Stimulated activated CD4-positive, alpha-beta T cell treated with anti-CD3 and anti-CD28 coated beads, Interleukin-1b, Interleukin-23, amount 100 ng/mL, for 1 hour (primary cell): ENCODE measurements at places on chromosomes 3 and 15.

GRCh38 chr15:60460931-60461330 lies 18.0 kb downstream of the ICE2 start:
- no peak for DNase-seq

- DNase-seq: no peak
These were observed 75.6 kb downstream of the RAD18 start for GRCh38 chr3:8887435-8888300.

DNA sequence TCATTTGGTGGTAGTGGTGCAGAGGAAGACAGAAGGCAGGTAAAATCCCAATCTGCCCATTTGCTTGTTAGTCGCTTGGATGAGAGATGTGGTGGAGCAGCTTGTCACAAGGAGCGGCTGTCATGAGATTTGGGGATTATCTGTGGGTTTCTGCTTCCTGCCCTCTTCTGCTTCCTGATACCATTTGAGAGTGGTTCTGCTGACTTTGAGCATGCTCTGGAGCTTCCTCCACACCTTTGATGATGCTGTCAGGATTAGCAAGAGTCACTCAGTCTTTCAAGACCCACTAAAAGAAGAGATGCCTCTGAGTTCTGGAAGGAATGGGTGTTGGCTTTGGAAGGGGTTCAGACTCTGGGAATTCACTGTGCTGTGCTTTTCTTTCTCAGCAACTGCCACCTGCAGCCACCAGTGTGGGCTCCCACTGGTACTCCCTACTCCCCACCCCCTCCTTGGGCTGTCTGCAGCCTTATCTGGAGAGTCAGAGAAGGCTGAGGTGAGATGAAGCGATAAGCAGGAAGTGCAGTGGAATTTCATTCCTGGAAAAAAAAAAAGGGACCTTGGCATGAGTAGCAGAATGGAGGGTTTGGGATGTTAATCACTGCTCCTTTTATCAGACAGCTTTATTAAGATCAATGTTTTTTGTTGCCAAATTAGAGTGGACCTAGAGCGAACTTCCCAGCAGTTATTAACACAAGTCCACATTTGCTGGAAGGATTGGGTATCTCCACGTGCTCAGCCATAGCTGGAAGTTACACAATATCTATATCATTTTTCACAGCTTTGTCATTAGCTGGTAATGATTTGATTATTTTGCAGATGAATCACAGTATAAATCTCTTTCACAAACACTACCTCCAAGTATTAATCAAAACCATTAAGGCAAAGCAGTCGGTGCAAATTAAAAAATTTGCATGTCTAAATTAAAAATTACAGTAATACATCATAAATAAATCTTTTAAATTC lies 233.0 kb upstream of the SATB1 start:
- no peak for DNase-seq

DNA sequence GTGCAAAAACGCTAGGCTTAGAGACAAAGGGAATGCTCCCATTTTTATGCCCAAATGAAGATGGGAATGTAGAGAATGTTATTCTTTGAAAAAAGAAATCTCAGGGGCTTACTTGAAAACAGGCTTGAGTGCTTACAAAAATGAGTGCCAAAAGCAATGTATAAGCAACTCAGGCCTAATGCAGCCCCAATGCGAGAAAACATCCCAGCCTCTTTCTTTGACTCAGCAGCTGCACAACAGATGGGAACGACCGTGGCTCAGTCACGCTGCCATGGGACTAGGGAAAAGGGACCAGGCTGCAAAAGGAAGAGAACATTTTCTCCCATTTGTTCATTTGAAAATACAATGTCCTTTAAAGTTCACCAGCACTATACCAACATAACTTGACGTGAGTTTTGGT lies 246.4 kb upstream of the LRIG1 start:
- no peak for DNase-seq

DNA sequence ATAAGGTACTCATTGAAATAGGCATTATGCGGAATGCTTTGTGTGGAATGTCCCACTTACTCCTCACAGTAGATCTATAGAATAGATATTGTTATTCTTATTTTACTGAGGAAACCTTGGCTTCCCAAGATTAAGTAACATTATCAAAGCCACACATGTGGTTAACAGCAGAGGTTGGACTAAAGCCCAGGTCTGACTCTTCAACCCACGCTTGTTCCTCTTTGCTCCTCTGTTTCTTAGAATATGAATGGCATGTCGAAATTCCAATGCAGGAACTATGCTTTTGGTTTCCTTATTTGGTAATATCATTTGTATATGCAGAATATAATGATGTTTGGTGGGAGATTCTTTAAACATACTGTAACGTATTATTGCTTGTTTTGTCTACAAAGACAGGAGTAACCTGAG lies 818.8 kb upstream of the LMCD1 start:
- no peak for DNase-seq
